ENCODE measurements at places on chromosomes 12 and 14. TPM values are rescaled to one million over a fixed set of nuclear protein-coding genes. Genes with fewer than 3 reads are reported as not detected.

DNA sequence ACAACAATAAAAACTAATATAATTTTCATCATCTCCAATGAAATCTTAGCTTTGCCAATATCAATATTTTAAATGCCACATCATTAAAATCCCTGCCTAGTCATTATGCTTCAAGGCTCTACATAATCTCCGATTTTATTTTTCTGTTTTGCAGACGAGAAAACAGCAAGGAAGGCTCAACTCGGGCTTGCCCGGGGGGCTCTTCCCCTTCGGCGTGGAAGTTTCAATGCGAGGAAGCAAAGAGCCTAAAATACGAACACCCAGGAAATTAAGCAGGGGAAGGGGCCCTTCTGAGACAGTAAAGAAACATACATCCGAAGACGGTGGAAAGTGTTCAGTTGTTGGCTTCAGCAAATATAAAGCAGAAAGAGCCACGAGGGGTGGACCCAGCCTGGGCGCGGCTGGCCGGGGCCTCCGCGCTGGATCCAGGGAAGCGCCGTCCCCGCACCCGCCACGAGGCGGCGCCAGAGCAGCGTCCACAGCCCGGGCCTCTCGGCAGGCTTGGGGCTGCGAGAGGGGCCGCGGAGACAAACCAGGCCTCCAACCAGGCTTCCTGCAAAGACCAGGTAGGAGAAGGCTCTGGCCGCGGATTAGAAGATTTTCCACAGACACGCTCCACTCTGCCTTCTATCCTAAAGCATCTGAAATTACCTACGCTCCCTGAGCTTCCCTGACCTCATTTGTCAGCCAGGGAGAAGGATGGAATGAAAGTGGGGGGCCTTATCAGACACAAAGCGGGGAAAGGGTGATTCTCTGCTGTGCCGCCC is 77.2 kb downstream of the SERPINA3 start:
- peak overlapping the region; percentile 16 for H3K4me3 ChIP-seq
- no peaks in the 10 kb centered on the region for H3K36me3 ChIP-seq
- DNase-seq = peak; percentile 68

GRCh38 chr12:109253913-109254544 is 55.1 kb downstream of the FOXN4 start:
- H3K4me3 ChIP-seq = no peak overlapping the region
- H3K27me3 ChIP-seq = no peaks in the 10 kb centered on the region
- no peak for DNase-seq

- no peak overlapping the region for H3K4me3 ChIP-seq
- no peak overlapping the region for H3K27ac ChIP-seq
- no peaks in the 10 kb centered on the region for H3K36me3 ChIP-seq
- peaks cover 8% of the 10 kb centered on the region for H3K4me1 ChIP-seq
Observed at GRCh38 chr14:104317975-104318557, 179.7 kb downstream of the KIF26A start.

DNA sequence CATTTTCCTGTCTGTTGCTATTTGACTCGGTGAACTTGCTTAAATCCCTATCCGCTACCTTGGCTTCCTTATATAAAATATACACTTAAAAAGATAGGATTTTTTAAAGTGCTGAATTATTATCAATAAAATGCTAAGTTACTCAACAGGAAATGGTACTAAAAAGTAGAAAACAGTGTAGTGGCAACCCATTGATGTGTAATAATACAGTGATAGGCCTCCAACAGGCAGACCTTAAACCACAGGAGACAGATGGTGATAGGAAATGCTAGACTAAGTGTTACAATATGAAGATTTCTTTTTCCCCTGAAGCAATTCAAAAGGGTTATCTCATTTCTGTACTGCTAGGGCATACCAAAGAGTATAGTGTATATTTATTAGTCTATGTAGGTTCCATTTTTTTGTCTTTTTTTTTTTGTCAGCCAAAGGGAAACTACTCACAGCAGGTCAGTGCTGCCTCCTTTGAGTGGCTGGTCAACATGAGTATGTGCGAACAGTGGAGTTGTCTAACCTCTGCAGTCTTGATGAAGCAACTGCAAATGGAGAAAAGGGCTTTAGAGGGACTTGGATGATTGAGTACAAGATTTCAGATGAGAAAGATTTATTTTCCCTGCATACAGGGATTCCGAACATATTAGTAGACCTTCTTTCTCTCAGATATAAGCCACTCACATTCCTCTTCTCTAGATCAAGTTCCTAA is 183.8 kb downstream of the ACSS3 start:
- no peak overlapping the region for H3K27ac ChIP-seq
- no peak for DNase-seq
- H3K27me3 ChIP-seq = no peaks in the 10 kb centered on the region
- H3K4me1 ChIP-seq = no peaks in the 10 kb centered on the region

Gene NPAS3
- polyA plus RNA-seq = 0.29 TPM

DNA sequence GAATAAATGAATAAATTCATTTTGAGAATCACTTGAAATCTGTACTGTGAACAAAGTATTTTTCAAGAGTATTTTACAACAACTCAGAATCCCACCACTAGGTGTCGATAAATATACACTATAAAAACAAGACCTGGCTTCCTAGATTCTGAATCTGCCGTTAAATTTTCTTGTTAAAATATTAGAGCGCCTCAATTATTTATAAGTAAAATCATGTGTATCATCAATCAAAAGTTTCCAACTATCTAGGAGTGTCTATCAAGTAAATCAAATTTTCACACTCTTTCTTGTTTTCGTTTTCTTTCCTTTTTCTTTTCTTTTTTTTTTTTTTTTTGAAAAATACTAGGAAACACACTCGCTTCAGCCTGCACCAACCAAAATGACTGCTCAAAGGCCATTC is 179.2 kb upstream of the DCN start:
- no peak for DNase-seq
- no peaks in the 10 kb centered on the region for H3K36me3 ChIP-seq
- H3K27ac ChIP-seq = no peak overlapping the region
- H3K27me3 ChIP-seq = no peaks in the 10 kb centered on the region
- H3K4me3 ChIP-seq = no peak overlapping the region

- peaks cover 30% of the 10 kb centered on the region for H3K27me3 ChIP-seq
- no peak for DNase-seq
Observed at GRCh38 chr14:100834082-100834793, 8.3 kb downstream of the MEG3 start.

DNA sequence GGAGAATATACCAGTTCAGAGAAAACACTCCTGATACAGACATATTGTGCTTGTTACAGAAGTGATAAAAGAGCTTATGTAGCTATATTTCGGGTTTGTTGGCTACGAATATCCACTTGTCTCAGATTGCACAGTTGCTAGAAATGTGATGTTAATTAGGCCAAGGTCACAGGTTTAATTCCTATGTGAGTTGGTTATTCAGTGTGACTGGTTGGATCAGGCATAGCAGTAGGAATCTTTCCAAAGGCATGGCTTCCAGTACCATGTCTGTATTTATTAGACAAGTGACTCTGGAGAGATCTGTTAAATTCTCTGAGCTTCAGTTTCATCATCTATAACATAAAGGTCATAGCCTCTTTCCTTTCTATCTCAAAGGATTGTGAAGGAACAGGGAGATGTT is 152.7 kb upstream of the KITLG start:
- no peak for DNase-seq
- no peak overlapping the region for H3K27ac ChIP-seq
- H3K4me1 ChIP-seq = no peaks in the 10 kb centered on the region
- H3K36me3 ChIP-seq = no peaks in the 10 kb centered on the region

GRCh38 chr14:102984336-102985102 is 62.1 kb downstream of the AMN start:
- no peaks in the 10 kb centered on the region for H3K4me1 ChIP-seq
- no peaks in the 10 kb centered on the region for H3K36me3 ChIP-seq
- no peak overlapping the region for H3K27ac ChIP-seq
- no peaks in the 10 kb centered on the region for H3K27me3 ChIP-seq
- no peak for DNase-seq
- no peak overlapping the region for H3K4me3 ChIP-seq

Gene CLEC14A
- 18.4 TPM for polyA plus RNA-seq

Gene OR6S1
- polyA plus RNA-seq = not detected

- no peak for DNase-seq
- H3K36me3 ChIP-seq = no peaks in the 10 kb centered on the region
- H3K27ac ChIP-seq = no peak overlapping the region
- no peak overlapping the region for H3K4me3 ChIP-seq
- H3K4me1 ChIP-seq = peaks cover 59% of the 10 kb centered on the region
Observed at GRCh38 chr12:75710361-75711069, 199.1 kb upstream of the KRR1 start.

GRCh38 chr14:90263748-90264449 is 7.5 kb downstream of the PSMC1 start:
- peaks cover 99% of the 10 kb centered on the region for H3K36me3 ChIP-seq
- no peak overlapping the region for H3K27ac ChIP-seq
- H3K4me3 ChIP-seq = no peak overlapping the region
- DNase-seq = no peak
- H3K4me1 ChIP-seq = peaks cover 3% of the 10 kb centered on the region

Gene TAMALIN
- 58.8 TPM for polyA plus RNA-seq

DNA sequence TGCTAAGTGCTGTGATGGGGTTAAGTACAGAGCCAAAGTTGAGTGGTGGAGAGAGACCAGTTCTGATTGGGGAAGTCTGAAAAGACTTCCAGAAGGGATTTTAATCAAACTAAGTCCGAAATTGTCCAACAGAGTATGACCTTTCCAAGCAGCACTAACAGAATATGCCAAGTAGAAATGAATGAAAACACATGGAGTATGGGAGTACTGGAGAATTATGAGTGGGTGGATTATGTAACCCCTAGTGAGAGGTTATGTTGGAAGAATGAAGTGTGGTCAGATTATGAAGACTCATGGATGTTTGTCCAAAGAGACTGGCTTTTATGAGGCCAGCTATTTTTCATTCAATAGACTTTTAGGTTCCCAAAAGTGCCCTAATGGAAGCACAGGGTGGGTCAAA is 94.0 kb upstream of the PLEKHA5 start:
- H3K4me1 ChIP-seq = peaks cover 51% of the 10 kb centered on the region
- no peak overlapping the region for H3K4me3 ChIP-seq
- no peaks in the 10 kb centered on the region for H3K27me3 ChIP-seq
- no peaks in the 10 kb centered on the region for H3K36me3 ChIP-seq
- no peak overlapping the region for H3K27ac ChIP-seq

DNA sequence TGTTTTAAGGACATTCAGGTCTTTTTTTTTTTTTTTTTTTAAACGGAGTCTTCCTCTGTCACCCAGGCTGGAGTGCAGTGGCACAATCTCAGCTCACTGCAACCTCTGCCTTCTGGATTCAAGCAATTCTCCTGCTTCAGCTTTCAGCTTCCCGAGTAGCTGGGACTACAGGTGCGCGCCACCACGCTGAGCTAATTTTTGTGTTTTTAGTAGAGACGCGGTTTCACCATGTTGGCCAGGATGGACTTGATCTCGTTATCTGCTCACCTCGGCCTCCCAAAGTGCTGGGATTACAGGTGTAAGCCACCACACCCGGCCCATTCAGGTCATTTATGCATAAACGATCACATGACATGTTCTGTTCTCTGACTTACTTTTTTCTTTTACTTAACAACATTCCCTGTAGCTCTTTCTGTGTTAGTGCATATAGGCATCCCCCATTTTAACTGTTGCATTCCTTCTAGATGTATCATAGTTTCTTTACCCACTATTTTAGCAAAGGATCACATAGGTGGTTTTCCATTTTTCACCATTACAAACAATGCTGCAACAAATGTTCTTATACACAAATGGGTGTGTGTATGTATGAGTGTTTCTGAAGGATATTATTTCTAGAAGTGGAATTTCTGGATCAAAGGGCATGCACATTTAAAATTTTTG is 74.2 kb downstream of the ARF6 start:
- H3K4me3 ChIP-seq = no peak overlapping the region
- H3K36me3 ChIP-seq = no peaks in the 10 kb centered on the region
- no peaks in the 10 kb centered on the region for H3K4me1 ChIP-seq

- peaks cover 51% of the 10 kb centered on the region for H3K27me3 ChIP-seq
- peaks cover 16% of the 10 kb centered on the region for H3K4me1 ChIP-seq
- peak; percentile 37 for DNase-seq
- no peaks in the 10 kb centered on the region for H3K36me3 ChIP-seq
- no peak overlapping the region for H3K27ac ChIP-seq
Observed at GRCh38 chr14:60721326-60722106, 2.6 kb downstream of the SIX4 start.

- no peak overlapping the region for H3K27ac ChIP-seq
- H3K27me3 ChIP-seq = peaks cover 5% of the 10 kb centered on the region
- no peaks in the 10 kb centered on the region for H3K36me3 ChIP-seq
Observed at GRCh38 chr12:14111230-14111865, 129.9 kb upstream of the GRIN2B start.

Gene RASAL1
- polyA plus RNA-seq = not detected

Gene SLC17A8
- polyA plus RNA-seq = not detected

Data from heart right ventricle (tissue), 16 donors.